ENCODE measurements at places on chromosomes 4 and X. TPM values are rescaled to one million over a fixed set of nuclear protein-coding genes. Genes with fewer than 3 reads are reported as not detected.

DNA sequence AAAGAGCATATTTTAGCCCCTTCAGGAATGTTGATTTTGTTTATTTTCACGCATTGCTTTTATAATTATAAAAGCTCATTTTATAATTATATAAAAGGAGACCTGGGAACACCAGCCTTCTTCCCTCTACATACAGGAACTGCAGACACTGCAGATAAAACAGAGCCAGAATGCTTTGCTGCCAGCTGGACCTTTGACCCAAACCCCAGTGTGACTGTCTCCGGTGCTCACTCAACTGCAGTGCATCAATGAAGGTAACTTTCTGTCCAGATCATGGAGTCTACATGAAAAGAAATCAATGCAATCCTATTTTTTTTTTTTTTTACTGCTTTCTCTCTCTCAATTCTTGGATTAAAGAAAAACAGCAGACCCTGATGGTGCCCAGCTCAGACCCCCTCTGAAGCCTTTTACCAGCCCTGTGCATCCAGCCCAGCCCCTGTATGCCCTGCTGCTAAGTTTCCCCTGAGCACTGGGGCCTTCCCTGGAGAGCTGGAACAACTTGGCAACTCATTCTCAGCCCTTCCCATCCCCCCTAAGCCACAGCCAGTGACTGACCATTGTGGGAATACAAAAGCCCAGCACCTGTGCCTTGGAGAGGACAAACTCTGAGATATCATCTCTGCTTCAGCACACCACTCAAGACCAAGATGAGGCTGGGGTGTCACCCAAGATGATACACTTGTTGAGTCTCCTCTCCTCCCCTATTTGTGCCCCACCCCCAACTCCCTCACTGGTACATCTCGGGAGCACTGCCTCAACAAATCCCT lies 182.1 kb downstream of the EVC2 start:
- DNase-seq: no peak

DNA sequence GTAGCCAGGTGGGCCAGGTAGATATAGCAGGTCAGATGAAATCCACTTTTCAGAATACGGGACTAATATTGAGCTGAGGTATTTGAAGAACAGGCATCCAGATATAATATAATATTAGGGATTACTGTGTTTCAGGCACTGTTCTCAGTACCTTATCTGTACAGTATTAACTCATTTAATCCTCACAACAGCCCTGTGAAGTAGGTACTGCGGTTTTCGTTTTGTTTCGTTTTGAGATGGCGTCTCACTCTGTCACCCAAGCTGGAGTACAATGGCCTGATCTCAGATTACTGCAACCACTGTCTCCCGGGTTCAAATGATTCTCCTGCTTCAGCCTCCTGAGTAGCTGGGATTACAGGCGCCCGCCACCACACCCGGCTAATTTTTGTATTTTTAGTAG lies 129.6 kb downstream of the IL1RAPL2 start:
- no peak for DNase-seq

DNA sequence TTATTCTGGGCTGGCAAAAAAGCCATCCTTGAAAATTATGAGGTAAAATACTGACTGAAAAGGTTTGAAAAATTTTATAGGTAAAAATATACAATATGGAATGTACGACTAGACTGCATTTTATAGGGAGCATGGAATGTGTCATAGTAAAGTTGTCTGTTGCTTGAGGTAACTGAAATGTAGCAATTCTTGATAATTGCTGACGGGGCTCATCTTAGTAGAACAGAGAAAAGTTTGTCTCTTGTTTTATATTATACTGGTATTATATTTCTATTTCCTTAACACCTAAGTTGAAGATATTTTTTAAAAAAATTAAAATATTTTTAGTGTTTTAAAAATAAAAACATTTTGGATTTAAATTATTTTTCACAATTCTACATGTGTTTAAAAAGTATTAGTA lies 11.0 kb downstream of the GRIA2 start:
- DNase-seq: no peak

GRCh38 chrX:55056820-55057674 lies 17.8 kb upstream of the PAGE2B start:
- no peak for DNase-seq

DNA sequence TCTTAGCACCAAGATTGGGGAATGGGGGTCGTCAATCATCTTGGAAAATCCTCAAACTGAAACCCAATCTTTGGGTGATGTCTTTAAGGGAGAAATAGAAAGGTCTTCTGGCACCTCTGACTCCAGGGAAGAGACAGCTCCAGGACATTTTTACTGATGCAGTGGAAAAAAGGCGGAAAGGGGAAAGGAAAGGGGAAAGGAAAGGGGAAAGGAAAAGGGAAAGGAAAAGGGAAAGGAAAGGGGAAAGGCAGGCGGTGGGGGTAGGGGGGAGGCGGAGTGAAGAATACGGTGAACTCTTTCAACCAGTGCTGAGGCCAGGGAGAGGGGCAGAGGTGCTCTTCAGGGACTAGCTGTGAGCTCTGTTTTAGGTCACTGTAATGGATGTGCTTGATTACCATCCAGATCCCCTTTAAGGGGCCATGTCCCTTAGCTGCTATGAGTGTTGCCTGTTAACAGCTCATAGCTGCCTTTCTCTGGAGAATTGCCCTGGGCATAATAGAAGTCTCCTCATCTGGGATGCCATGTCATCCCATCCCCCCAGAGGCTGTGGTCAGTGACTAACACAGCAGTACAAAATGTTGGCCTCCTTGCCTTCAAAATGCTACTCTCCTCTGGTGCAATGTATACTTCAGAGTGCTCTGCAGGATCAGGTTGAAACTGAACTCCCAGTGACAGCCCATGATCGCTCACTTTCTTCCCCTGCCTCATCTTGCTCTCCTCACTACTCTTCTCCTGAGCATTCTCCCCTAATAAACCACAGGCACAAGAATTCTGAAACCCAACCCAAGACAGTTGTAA lies 92.4 kb upstream of the AP1S2 start:
- no peak for DNase-seq

DNA sequence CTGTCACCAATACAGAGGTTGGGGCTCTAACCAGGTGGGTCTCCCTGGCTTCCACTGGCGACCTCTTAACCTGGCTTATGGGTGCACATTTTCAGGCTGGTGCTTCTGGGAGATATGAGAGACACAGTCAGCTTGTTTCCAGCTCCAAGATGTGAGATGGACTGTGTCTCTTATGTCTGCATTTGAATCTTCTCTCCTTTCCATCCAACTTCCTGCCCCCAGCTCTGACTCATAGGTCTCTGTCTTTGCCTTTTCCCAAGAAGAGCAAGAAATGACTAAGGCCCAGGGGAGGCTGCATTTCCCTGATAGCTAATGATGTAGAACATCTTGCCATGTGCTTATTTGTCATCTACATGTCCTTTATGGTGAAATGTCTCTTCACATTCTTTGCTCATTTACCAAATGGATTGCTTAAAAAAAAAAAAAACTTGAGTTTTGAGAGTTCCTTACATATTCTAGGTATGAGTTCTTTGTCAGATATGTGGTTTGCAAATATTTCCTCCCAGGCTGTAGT lies 3.2 kb upstream of the UXT start:
- no peak for DNase-seq

DNA sequence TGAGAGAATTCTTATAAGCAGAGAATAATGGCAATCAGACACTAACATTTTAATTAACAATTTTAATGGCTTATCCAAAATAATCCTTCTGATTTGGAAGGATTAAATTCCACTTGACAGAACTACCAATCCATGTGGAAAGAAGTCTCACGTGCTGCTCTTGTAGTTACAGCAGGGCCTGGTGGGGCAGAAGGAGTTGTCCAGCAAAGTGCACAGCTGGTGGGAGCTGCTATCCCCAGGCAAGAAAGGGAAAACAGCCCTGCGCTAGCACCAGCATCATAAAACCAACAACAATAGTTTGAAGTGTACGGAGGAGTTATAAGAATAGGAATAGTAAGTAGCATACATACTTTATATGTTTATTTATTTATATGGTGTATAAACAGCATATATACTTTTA lies 127.4 kb upstream of the TRIM2 start:
- no peak for DNase-seq

GRCh38 chr4:43325220-43325967 lies 432.9 kb downstream of the GRXCR1 start:
- no peak for DNase-seq

DNA sequence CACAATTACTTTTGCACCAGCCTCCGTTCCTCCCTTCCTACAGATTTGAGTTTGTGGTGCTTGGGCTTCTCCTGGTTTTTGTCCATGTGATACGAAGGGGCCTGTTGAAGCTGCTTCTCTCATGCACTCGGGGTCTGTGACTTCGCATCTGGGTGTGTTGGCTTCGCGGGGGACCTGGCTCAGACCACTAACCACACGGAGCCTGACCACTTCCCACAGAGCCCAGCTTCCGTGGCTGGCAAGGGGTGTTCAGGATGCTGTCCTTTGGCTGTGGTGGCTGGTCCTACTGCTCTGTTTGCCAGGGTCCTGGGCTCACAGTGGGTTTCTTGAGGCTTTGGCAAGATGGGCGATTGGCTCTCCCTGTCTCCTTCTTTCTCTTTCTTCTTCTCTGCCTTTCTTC lies 19.8 kb upstream of the XG start:
- DNase-seq: no peak

GRCh38 chr4:157550028-157550427 lies 329.5 kb downstream of the GRIA2 start:
- DNase-seq: no peak

DNA sequence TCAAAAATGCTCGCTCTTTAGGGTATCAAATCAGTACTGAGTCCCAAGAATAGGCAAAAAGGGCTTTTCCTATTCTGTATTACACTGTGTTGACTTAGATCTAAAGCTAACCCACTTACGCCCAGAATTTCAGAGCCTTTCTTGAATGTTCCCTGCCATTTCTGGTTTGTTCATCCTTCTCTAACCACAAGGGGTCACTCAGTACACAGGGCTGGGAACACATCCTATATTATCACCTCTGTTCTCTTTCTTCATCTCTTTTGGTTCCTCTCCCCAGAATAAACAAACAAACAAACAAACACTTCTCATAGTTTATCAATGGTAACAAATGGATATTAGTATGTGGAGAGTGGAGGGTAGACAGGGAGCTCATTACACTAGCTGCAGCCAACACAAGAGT lies 25.5 kb upstream of the MORC4 start:
- no peak for DNase-seq

Gene ETDA
- not detected for total RNA-seq

Gene MTNR1A
- not detected for total RNA-seq

Gene SATL1
- total RNA-seq: 0.12 TPM

Gene GUF1
- total RNA-seq: 17.1 TPM

Gene TMEM154
- 2.8 TPM for total RNA-seq

Gene RAB40AL
- total RNA-seq: 0.35 TPM

Gene PCYT1B
- total RNA-seq: 2.8 TPM

Gene CENPVL1
- total RNA-seq: not detected

Gene CT47A1
- total RNA-seq: not detected
